T-cell (primary cell): ENCODE measurements at places on chromosomes 1 and 21. TPM values are rescaled to one million over a fixed set of nuclear protein-coding genes. Genes with fewer than 3 reads are reported as not detected.

The LDLRAD1 gene
- total RNA-seq = not detected

The RHD gene
- total RNA-seq = not detected

DNA sequence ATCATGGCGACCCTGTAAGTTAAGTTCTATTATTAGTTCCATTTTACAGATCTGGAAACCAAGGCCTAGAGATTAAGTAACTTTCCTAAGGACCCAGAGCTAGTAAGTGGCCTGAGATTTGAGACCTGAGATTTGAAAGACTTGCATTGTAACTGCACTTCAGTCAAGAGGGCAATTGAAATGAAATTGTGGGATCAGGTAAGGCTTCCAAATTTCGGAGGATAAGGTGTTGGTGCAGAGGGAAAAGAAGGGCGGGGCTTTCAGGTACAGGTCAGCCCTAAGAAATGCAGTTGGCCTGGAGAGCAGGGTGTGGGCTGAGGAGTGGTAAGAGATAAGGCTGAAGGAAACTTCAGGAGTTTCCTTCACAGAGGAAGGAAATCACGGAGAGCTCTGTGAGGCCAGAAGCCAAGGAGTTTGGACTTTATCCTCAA, 51.1 kb downstream of the SLC16A1 start:
- no peak overlapping the region for H3K27ac ChIP-seq
- no peak for DNase-seq
- H3K4me3 ChIP-seq = no peak overlapping the region
- no peaks in the 10 kb centered on the region for H3K36me3 ChIP-seq
- no peaks in the 10 kb centered on the region for H3K27me3 ChIP-seq

The NR0B2 gene
- total RNA-seq = not detected

The PLXNA2 gene
- total RNA-seq = 2.2 TPM

The TBX15 gene
- not detected for total RNA-seq

GRCh38 chr1:65992831-65993271, 200.2 kb downstream of the PDE4B start:
- no peak overlapping the region for H3K4me3 ChIP-seq
- no peaks in the 10 kb centered on the region for H3K27me3 ChIP-seq
- no peak overlapping the region for H3K27ac ChIP-seq
- no peak for DNase-seq
- no peaks in the 10 kb centered on the region for H3K4me1 ChIP-seq
- no peaks in the 10 kb centered on the region for H3K36me3 ChIP-seq

- DNase-seq = no peak
- H3K4me1 ChIP-seq = no peaks in the 10 kb centered on the region
- H3K36me3 ChIP-seq = no peaks in the 10 kb centered on the region
- H3K27me3 ChIP-seq = no peaks in the 10 kb centered on the region
- no peak overlapping the region for H3K4me3 ChIP-seq
- H3K27ac ChIP-seq = no peak overlapping the region
Observed at GRCh38 chr1:71490432-71490831, 409.6 kb upstream of the ZRANB2 start.

The PYHIN1 gene
- total RNA-seq = 32.6 TPM

DNA sequence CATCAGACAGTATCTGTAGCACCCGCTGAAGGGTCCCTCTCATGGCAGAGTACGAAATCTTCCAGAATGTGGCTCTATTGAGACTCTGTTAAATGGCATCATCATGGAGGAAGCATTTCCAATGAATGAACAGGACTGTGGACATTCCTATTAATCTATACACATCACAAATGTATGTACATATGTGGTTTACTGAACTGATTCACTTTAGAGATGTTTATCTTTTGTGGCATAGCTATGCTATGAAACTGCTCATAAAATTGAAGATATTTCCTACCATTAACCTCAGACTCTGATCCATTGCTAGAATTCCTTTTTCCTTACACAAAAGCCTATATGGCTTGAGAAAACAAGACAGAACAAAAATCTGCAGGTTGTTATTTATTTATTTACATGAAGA, 259.6 kb upstream of the RRP15 start:
- H3K36me3 ChIP-seq = no peaks in the 10 kb centered on the region
- no peaks in the 10 kb centered on the region for H3K27me3 ChIP-seq
- no peaks in the 10 kb centered on the region for H3K4me1 ChIP-seq
- no peak overlapping the region for H3K27ac ChIP-seq

- no peaks in the 10 kb centered on the region for H3K36me3 ChIP-seq
- H3K27ac ChIP-seq = peak overlapping the region; percentile 91
- H3K4me1 ChIP-seq = peaks cover 14% of the 10 kb centered on the region
Observed at GRCh38 chr1:66446261-66447001, 87.5 kb upstream of the SGIP1 start.

The KPRP gene
- not detected for total RNA-seq

The PTAFR gene
- total RNA-seq = 0.86 TPM

- H3K36me3 ChIP-seq = no peaks in the 10 kb centered on the region
- no peaks in the 10 kb centered on the region for H3K27me3 ChIP-seq
- no peaks in the 10 kb centered on the region for H3K4me1 ChIP-seq
- H3K4me3 ChIP-seq = no peak overlapping the region
Observed at GRCh38 chr1:88118176-88118845, 565.8 kb upstream of the PKN2 start.

The OR6N2 gene
- total RNA-seq = not detected

DNA sequence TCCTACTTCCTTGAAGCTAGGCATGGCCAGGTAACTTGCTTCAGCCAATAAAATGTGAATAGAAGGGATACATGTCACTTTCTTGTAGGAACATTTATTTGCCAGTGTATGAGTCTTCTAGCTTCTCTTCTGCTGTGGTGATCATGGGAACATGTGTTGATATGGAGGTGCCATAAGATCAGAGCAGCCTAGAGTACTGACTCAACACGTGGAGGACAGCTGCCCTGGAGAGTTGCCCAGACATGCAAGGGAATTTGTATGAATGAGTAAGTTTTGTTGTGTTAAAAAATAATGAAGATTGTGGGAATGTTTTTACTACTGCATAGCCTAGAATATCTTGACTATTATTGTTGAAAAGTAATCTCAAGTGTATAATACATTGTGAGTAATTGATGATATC, 502.3 kb downstream of the NUF2 start:
- no peaks in the 10 kb centered on the region for H3K4me1 ChIP-seq
- H3K4me3 ChIP-seq = no peak overlapping the region
- no peaks in the 10 kb centered on the region for H3K27me3 ChIP-seq
- H3K27ac ChIP-seq = no peak overlapping the region

The OR10J1 gene
- not detected for total RNA-seq

DNA sequence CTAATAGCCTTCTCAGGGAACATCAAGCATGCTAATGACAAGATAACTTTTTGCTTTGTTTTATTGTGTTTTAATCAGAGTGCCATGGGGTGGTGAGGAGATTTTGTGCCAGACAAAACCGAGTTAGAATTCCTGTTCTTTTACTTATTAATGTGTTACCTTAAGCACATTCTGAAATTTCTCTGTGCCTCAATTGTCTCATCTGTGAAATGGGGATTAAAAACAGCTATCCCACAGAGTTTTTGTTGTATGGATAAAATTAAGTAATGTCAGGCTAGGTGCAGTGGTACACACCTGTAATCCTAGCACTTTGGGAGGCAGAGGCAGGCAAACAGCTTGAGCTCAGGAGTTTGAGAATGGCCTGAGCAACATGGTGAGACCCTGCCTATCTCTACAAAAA, 138.0 kb downstream of the PROX1 start:
- no peak overlapping the region for H3K4me3 ChIP-seq
- no peaks in the 10 kb centered on the region for H3K27me3 ChIP-seq
- H3K4me1 ChIP-seq = no peaks in the 10 kb centered on the region
- H3K27ac ChIP-seq = no peak overlapping the region
- no peaks in the 10 kb centered on the region for H3K36me3 ChIP-seq
- no peak for DNase-seq

The LCE1F gene
- total RNA-seq = not detected

The S100A14 gene
- total RNA-seq = 0.35 TPM

DNA sequence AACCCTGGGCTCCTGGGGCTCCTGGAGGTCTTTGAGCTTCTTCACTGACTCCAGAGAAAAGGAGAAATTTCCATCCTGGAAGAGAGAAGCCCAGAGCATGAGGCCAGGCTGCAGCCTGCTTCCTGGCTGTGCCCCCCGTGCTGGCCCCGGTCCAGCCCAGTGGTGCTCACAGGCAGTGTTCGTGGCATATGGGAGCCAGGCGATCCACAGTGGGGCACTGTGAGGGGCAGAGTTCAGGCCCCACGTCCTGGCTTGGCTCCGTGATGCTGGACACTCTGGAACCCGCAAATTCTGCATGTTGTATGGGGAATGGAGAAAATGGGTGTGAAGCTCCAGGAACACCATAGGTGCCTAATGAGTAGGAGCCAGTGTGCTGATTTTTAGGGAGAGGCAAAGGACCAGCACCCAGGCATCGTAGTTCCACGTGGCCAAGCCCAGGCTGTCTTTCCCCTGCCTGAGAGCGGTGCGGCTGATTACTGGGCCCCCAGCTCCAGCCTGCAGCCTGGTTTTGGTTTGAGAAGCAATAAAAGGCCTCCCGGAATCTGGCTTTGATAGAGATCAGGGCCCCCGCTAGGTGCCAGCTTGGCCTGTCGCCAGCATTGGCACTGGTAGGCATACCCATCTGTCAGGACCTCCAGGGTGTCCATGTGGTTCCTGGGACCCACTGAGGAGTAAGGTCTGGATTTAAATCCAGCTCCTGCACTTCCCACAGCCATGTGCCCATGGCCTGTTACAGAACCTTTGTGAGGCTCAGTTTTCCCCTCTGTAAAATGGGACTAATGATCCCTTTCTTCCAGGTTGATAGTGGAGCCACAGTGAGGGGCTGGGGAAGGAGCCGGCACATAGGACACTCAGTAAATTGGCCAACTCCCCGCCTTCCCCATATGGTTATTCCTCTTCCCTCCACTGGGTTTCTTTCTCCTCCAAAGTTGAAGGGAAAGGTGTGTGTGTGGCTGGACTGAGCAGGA, 725 bp downstream of the GUCA2A start:
- no peak overlapping the region for H3K4me3 ChIP-seq
- H3K4me1 ChIP-seq = no peaks in the 10 kb centered on the region
- peaks cover 43% of the 10 kb centered on the region for H3K27me3 ChIP-seq

The FYB2 gene
- total RNA-seq = not detected

DNA sequence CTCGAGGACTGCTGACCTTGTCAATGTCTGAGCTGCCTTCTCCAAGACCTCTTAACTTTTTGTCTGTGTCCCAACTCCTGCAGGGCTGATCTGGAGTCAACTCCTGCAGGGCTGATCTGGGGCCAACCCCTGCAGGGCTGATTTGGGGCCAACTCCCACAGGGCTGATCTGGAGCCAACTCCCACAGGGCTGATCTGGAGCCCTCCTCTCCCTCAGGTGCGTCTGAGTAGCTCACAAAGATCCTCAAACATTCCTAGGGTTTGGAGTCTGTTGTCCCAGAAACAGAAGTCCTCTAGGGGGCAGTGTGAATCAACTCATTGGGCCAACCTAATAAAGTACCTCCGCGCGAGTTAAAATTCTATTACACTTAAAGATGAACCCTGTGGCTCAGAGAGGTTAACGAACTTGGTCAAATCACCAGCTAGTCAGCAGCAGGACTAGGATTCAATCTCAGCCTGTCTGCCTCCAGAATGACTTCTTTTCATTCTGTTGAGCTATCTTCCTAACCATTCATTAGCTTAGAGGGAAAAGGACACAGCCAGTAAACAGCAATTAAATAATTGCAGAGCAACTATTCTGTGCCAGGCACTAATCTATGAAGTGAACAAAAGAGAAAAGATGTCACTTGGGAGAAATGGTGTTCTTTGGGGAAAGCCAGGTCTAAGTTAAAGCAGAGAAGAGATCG, 17.2 kb upstream of the RLF start:
- H3K4me1 ChIP-seq = peaks cover 4% of the 10 kb centered on the region
- DNase-seq = peak; percentile 40
- peaks cover 3% of the 10 kb centered on the region for H3K27me3 ChIP-seq
- H3K27ac ChIP-seq = no peak overlapping the region

GRCh38 chr1:209435654-209436566, 147.6 kb upstream of the CAMK1G start:
- no peak overlapping the region for H3K27ac ChIP-seq
- no peak overlapping the region for H3K4me3 ChIP-seq
- no peak for DNase-seq
- H3K4me1 ChIP-seq = no peaks in the 10 kb centered on the region
- no peaks in the 10 kb centered on the region for H3K36me3 ChIP-seq
- no peaks in the 10 kb centered on the region for H3K27me3 ChIP-seq

- DNase-seq = no peak
- H3K27ac ChIP-seq = no peak overlapping the region
- H3K36me3 ChIP-seq = no peaks in the 10 kb centered on the region
- H3K27me3 ChIP-seq = peaks cover 23% of the 10 kb centered on the region
Observed at GRCh38 chr1:3194760-3195479, 125.9 kb downstream of the PRDM16 start.

DNA sequence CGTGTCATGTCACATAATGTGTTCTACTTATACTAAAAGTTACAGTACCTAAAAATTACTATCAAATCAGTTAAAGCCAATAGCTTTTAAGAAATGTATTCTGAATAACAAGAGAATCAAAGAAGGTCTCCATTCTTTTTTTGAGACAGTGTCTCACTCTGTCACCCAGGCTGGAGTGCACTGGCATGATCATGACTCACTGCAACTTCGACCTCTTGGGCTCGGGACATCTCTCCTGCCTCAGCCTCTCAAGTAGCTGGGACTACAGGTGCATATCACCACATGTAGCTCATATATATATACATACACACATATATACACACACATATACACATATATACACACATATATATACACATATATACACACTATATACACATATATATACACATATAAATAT, 20.1 kb downstream of the COP1 start:
- H3K4me1 ChIP-seq = no peaks in the 10 kb centered on the region
- no peak overlapping the region for H3K27ac ChIP-seq
- no peaks in the 10 kb centered on the region for H3K36me3 ChIP-seq
- H3K4me3 ChIP-seq = no peak overlapping the region

DNA sequence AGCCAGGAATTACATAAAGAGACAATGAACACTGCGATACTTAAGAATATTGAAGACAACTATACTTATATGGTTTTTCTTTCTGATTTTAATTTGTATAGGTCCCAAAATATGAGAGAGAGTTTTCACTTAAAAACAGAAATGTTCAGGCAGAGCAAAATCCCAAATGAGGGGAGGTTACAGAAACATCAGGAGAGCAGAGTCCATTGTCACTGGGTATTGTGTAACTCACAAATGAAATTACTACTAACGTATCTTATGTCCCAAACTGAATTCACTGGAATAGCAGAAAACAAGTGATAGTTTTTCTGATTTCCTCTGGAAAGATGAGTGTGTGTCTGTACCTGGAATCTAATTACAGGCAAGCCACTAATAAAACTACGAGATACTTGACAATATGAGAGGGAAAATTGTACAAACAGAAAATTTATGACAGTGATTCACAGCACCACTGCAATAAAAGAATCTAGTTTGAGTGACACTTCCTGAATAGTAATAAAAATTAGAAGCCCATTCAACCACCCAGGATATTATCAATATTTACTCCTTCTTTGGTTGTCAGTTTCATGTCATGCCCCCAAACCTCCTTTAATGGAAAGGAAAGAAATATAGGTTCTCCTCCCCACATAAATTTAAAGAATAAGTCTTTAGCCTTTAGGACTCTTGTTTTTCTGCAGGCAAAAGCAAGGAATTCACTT, 522.6 kb downstream of the ADGRL2 start:
- no peak for DNase-seq
- no peak overlapping the region for H3K4me3 ChIP-seq
- no peaks in the 10 kb centered on the region for H3K27me3 ChIP-seq
- no peaks in the 10 kb centered on the region for H3K4me1 ChIP-seq

- peak; percentile 1 for DNase-seq
- H3K4me1 ChIP-seq = peaks cover 18% of the 10 kb centered on the region
- peaks cover 27% of the 10 kb centered on the region for H3K27me3 ChIP-seq
- no peak overlapping the region for H3K27ac ChIP-seq
- H3K4me3 ChIP-seq = peak overlapping the region; percentile 26
- no peaks in the 10 kb centered on the region for H3K36me3 ChIP-seq
Observed at GRCh38 chr1:153260585-153261280, 1.2 kb downstream of the LORICRIN start.

The TIE1 gene
- 1.9 TPM for total RNA-seq

- no peak overlapping the region for H3K4me3 ChIP-seq
- no peak overlapping the region for H3K27ac ChIP-seq
- no peak for DNase-seq
- H3K36me3 ChIP-seq = no peaks in the 10 kb centered on the region
- H3K4me1 ChIP-seq = no peaks in the 10 kb centered on the region
Observed at GRCh38 chr1:224594360-224594759, 21.8 kb upstream of the CNIH3 start.
